ENCODE measurements at places on chromosomes 5 and 9. TPM values are rescaled to one million over a fixed set of nuclear protein-coding genes. Genes with fewer than 3 reads are reported as not detected.

Gene LCN15
- not detected for total RNA-seq

Gene ITK
- total RNA-seq, result 15.7 TPM

Gene SPATA31C1
- total RNA-seq, result not detected

Gene MARVELD2
- 6.4 TPM for total RNA-seq

Gene PTGES
- 18.9 TPM for total RNA-seq

Gene IL4
- total RNA-seq, result not detected

Gene SPINK1
- total RNA-seq, result not detected

Gene DIRAS2
- total RNA-seq, result not detected

Gene SLC46A2
- not detected for total RNA-seq

Gene SLC6A18
- total RNA-seq, result not detected

Gene GPX8
- 22.1 TPM for total RNA-seq

Gene ENC1
- total RNA-seq, result 7.1 TPM

Gene ANKRD55
- 0.74 TPM for total RNA-seq

Gene TRPM3
- 0.25 TPM for total RNA-seq

All from vagina (tissue), 2 donors.